ENCODE measurements at places on chromosomes 5 and 9. TPM values are rescaled to one million over a fixed set of nuclear protein-coding genes. Genes with fewer than 3 reads are reported as not detected.

The ADAMTS12 gene
- polyA plus RNA-seq = not detected

The PCDHB14 gene
- not detected for polyA plus RNA-seq

The WDR31 gene
- not detected for polyA plus RNA-seq

The SLC6A19 gene
- polyA plus RNA-seq = not detected

The SPINK7 gene
- not detected for polyA plus RNA-seq

The ELOVL7 gene
- not detected for polyA plus RNA-seq

The ERP44 gene
- polyA plus RNA-seq = 35.0 TPM

Measured in CD4-positive, CD25-positive, alpha-beta regulatory T cell (primary cell).